ENCODE measurements at places on chromosomes 6 and 20. TPM values are rescaled to one million over a fixed set of nuclear protein-coding genes. Genes with fewer than 3 reads are reported as not detected.

DNA sequence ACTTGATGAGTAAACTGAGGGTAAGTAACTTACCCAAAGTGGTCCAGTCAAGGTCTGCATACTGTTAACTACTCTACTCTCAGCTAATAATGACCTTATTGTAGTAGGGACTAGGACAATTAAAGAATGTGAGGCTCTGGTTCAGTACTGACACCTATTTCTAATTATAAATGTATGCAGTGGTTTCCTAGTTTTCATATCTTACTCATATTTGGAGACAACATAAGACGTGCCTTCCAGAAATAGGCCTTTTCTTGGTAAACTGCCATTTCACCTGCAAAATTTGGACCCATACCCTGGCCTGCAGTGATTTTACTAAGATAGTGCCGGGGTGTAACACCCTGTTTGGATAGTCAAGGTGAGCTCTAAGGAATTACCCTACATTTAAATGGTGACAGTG, 24.7 kb downstream of the GJA1 start:
- no peak for DNase-seq

DNA sequence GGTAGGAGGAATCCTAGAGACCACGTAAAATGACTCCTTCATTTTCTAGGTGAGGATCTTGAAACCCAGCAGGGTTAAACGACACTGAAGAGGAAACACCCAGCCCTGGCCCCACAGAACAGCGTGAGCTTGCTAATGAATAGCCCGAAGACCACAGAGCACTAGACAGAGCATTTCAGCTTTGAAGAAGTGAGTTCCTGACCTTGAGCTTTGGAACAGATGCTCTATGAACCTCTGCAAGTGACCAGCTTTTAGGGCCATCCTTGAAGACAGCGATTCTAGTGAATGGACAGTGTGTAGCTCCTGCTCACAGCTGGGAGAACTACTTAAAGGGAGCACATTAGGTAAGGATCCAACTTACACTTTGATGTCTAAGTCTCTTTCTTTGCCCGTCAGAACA, 74.0 kb upstream of the FRMD1 start:
- DNase-seq: no peak

The MOG gene
- total RNA-seq: not detected

The TEAD3 gene
- total RNA-seq: 8.2 TPM

The SRMS gene
- not detected for total RNA-seq

DNA sequence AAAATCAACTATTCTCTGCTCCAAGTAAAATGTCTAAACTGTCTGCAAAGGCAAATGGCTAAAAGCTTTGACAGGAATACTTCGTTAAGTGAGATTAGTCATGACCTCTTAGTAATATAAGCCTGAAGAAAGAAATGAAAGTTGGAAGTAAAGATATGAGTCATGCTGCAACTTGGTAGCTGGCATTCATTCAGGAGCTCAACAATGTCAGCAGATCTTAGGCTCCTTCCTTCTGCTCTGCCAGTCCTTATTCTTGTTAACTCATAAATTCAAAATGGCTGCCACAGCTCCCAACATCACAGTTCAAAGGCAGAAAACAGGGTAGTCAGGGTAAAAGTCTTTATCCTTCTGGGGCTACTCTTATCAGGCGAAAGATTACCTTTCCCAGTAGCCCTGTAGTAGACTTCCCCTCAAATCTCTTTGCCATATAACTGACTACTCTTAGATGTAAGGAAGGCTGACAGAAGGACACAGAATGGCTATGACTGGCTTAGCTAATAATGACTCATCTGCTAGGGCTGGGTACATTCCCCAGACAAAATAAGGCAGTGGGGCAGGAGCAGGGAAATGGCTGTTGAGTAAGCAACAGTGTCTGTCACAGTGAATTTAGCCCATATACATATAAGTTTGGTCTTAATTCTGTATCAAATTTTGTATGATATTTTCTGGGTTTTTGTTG, 24.4 kb upstream of the C6orf62 start:
- DNase-seq: no peak

The NFKBIE gene
- 14.3 TPM for total RNA-seq

DNA sequence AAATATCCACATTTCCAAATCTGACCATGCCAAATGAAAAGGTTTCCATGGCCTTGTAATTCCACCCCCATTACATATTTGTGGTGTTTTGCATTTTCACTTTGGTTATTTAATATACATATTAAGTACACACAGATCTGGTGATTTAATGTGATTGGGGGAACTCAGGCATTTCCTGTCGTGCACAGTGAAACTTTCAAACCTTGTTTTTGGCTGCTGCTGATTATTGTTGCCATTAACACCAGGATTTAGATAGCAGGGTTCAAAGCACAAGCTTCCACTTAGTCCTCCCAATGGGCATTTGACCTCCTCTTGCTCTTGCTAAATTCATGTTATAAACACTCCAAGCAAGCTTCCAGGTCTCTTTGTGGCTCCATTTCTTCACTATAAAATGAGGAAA, 166.5 kb downstream of the SOBP start:
- DNase-seq: no peak

The GRIK2 gene
- total RNA-seq: 2.3 TPM

The AGER gene
- total RNA-seq: 1.1 TPM

The DSP gene
- total RNA-seq: 6.6 TPM
